ENCODE measurements at places on chromosomes 3 and 15.

- DNase-seq = no peak
Measured at GRCh38 chr3:73094951-73095350, 33.5 kb downstream of the EBLN2 start.

GRCh38 chr3:153051427-153052095, 110.5 kb upstream of the RAP2B start:
- no peak for DNase-seq

GRCh38 chr3:59422312-59422711, 372.5 kb upstream of the CFAP20DC start:
- no peak for DNase-seq

GRCh38 chr3:184734903-184735701, 23.2 kb upstream of the MAGEF1 start:
- no peak for DNase-seq

GRCh38 chr3:189573004-189573403, 58.2 kb upstream of the TP63 start:
- DNase-seq = no peak

DNA sequence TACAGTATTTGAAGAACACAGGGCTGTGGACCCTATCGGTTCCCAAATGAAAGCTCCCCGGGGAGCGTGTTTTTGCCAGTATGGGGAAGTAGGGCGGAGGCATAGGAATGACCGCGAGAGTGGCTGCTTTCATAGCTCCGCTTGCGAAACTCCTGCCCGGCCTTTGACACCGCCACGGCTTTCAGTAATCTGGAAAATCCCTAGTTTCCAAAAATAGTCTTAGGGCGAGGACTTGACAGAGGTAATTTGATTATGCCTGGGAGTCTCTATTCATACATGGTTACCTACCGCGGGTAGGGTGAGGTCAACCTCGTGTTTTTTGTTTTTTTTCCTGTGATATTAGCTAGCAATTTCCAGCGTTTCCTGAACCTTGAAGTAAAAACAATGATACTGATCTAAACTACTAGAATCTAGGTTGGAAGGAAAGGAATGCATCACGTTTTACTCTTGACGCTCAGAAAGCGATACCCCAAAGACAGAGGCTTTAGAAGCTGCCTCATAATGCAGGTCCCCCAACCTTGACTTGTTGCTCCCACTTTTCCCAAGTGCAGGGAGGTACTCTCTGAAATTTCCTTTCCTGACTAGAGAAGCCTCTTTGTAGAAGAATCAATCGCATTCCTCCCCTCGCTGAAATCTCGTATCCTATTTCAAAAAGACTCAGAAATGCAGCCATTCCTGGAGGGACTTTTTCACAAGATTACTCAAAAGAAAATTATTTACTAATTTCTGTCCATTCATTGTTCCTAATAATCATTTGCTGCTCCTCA, 894 bp upstream of the CCNL1 start:
- no peak for DNase-seq

DNA sequence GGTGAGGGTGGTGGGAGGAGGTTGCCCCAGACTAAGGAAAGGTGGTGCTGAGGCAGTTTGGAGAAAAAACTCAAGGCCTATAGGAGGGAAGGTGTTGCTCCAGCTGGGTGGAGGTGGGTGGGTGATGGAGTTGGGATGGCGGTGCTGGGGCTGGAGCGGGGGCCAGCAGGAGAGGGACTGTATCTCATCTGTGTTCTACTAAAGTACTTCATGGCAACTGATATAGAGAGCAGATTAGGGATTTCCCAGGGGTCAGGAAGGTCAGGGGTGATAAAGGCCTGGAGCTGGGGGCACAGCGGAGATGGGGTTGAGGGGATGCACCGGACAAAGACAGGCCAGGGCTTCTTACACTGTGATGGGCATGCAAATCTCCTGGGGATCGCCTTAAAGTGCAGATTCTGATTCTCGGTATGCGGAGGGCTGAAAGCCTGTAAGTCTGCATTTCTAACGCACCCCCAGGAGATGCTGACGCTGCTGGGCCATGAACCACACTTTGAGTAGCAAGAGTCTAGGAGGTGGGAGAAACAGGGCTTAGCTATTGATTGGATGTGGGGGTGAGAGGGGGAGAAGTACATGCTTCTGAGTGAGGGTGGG, 4.2 kb downstream of the KLHL40 start:
- peak; percentile 2 for DNase-seq

- DNase-seq = no peak
Measured at GRCh38 chr3:115616461-115616860, 6.8 kb upstream of the GAP43 start.

GRCh38 chr3:126058666-126059065, 25.3 kb downstream of the SLC41A3 start:
- no peak for DNase-seq

- DNase-seq = no peak
Measured at GRCh38 chr3:27312044-27312668, 57.0 kb downstream of the NEK10 start.

- peak; percentile 81 for DNase-seq
Measured at GRCh38 chr3:148697306-148698189, at the start of gene AGTR1. TSS of gene AGTR1 (plus strand) at chr3:148697903. CDS start at chr3:148741036, 43,133 bp downstream.

DNA sequence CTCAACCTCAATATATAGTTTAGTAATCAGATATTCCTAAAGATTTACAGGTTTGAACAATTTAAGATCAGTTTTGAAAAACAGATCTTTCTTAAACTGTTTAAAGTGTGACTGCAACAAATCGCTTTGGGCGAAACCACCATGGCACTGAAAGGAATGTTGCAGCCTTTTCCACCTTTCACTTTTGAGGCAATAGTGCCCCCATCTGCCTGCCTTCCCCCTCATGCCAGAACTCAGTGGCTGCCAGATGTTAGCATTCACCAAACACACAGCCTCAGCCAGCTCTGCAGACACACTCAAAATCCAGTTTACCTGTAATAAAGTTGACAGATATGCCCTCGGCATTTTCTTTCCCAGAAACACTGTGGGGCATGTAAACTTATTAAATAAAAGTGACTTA, 3.3 kb downstream of the LYSMD4 start:
- DNase-seq = peak; percentile 61

DNA sequence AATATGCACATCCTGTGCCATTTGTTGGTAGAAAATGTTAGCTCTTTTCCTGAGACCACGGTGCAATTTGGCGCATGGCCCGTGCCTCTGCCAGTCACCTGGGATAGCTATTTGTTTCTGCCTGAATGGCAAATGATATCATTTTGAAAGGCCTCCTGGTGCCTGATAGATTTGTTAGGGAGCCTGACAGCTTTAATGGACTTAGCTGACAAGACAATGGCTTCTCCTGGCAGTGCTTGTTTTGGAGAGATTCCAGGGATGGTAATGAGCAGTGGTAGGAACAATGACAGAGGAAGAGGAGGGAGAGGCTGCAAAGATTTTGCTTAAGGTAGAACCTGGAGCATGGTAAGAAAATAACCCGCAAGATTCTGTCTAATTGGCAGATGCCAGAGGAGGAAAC, 268.5 kb downstream of the CLSTN2 start:
- no peak for DNase-seq

DNA sequence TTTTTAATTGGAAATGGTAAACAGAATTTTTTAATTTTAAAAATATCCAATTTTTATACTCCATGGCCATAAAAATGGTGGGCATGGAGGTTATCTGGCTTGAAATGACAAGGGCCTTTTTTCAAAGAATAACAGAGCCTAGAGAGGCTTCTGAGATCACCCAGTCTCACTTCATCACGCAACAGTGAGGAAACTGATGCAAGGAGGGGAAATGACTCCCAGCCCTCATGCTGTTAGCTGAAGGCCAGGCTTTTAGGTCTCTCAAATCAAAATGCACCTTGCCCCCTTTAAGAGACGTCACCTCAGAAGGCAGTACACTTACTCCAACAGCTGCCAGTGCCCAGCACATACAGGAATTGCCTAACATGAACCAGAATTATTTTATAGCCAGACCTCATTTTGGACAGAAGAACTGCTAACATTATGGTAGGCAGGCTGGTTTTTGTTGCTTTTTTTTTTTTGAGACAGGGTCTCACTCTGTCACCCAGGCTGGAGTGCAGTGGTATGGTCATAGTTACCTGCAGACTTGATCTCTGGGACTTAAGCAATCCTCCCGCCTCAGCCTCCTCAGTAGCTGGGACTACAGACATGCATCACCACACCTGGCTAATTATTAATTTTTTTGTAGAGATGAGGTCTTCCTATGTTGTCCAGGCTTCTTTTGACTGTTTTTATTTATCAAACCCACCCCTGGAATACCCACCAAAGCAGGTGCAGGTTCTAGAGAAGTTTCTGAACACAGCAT, 9.1 kb downstream of the RAB43 start:
- DNase-seq = peak; percentile 4

GRCh38 chr3:100992231-100993012, 799 bp downstream of the ABI3BP start:
- no peak for DNase-seq

- DNase-seq = no peak
Measured at GRCh38 chr15:81959196-81959595, 86.6 kb downstream of the MEX3B start.

- no peak for DNase-seq
Measured at GRCh38 chr15:38046257-38047051, 112.0 kb downstream of the TMCO5A start.

DNA sequence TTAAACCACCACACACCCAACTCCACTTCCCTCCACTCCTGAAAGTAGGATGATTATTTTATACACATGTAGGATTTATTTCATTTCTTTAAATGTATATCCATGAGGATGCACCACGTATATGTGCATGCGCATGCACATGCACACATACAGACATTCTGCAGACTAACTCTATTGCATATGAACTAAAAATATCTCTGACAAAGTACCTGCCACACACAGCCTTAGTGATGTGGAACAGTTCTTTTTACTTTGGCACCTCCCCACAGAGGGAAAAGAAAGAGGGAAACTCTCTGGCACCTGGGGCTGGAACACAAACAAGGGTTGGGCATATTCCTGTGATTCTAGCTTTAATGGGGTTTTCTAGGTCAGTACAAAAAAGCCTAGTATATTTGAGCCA, 138.2 kb downstream of the CLASP2 start:
- no peak for DNase-seq

DNA sequence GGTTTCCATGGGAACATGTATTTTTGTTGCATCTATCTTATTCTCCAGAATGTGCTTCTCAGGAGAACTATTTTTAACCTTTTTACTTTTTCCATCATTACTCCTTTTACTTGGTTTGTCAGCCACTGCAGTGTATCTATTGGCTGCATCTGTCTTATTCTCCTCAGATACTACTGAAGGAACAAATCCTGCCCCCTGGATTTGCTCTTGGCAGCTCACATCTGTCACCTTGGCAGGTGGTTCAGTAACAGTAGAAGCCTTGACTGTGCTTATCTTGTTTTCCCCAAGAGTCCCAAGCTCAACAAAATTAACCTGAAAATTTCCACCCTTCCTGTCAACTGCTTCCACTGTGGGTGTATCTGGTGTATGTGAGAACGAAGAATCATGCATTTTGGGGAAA, 106.0 kb downstream of the MAP4 start:
- no peak for DNase-seq

GRCh38 chr3:120864541-120864940, 43.5 kb upstream of the STXBP5L start:
- DNase-seq = no peak

- no peak for DNase-seq
Measured at GRCh38 chr3:19945969-19946831, 697 bp upstream of the RAB5A start.

- no peak for DNase-seq
Measured at GRCh38 chr3:118102737-118103136, 931.9 kb downstream of the IGSF11 start.

GRCh38 chr3:11690863-11691766, 47.4 kb upstream of the VGLL4 start:
- DNase-seq = no peak

- no peak for DNase-seq
Measured at GRCh38 chr15:32675466-32675865, 34.0 kb downstream of the SCG5 start.

DNA sequence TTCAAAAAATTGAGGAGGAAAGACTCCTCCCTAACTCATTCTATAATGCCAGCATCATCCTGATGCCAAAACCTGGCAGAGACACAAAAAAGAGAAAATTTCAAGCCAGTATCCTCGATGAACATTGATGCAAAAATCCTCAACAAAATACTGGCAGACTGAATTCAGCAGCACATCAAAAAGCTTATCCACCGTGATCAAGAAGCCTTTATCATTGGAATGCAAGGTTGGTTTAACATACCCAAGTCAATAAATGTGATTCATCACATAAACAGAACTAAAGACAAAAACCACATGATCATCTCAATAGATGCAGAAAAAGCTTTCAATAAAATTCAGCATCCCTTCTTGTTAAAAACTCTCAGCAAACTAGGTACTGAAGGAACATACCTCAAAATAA, 24.2 kb upstream of the CAPN3 start:
- no peak for DNase-seq

GRCh38 chr3:64355401-64355807, 130.1 kb upstream of the PRICKLE2 start:
- DNase-seq = no peak

All from posterior cingulate gyrus (tissue), 11 donors.